ENCODE measurements at places on chromosomes 2 and 18.
A peak's percentile ranks its signal among the peaks of the same experiment; 100 is the strongest.

- DNase-seq: no peak
Measured at GRCh38 chr2:114400890-114401289, 41.6 kb upstream of the DPP10 start.

- DNase-seq: no peak
Measured at GRCh38 chr2:119784876-119785275, 25.2 kb downstream of the PTPN4 start.

DNA sequence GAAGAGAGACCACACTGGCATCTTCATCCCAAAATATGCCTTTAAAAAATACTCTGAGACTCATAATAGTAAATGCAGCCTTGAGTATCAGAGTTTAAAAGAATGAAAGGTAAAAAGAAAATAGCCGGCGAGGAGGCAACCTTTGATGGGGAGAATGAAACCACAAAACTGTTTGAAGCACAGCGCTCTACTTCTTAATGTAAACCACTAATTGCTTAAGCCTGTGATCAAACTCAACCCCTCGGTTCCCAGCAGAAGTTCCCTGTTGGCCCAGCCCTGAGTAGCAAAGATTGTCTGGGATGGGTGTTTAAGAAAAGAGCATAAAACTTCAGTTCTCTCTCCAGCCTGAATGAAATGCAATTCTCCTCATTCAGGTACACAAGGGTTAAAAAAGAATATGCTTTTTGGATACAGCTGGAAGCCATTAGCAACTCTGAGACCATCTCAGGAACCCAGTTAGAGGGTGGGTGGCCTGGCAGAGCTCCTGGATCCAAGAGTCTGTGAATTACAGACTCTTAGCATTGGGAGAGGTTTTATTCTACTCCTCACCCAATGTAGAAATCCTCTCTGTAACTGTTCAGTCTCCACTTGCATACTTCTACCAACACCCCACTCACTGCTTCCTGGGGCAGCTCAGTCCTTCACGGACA is 44.8 kb downstream of the VIT start:
- peak; percentile 64 for DNase-seq

DNA sequence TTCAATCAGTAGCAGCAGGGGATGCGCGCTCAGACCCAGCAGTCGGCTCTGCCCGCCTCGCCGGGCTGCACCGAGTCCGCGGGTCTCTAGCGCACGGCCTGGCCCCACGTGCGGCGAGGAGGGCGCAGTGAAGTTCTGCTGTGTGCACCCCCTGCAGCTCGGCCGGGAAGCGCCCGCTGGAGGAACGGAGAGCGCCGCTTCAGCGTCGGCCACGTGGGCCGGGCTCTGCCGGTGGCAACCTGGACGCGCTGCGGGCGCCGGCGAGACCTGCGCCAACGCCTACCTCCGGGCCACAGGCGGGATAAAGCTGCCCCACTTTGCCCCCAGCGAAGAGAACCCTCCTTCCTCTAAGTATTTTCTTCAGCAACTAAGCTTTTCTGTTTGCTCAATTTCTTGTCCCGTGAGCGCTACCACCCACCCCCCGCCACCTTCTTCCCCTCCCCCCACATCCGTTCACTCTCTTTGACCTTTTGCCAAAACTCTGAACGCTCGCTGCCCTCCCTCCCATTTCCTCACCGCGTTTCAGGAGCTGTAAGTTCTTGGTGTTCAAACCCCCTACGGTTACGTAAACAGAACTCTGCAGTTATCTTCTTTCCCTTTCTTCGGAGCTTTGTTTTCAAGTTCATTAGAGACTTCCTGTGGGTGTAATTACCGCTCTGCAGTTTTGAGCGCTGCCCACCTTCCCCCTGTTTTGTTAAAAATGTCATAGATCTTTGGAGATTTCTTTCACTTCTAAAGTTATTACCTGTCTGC is 42.6 kb upstream of the EDAR start:
- peak; percentile 46 for DNase-seq

- DNase-seq: no peak
Measured at GRCh38 chr18:46950064-46950656, 32.8 kb downstream of the KATNAL2 start.

DNA sequence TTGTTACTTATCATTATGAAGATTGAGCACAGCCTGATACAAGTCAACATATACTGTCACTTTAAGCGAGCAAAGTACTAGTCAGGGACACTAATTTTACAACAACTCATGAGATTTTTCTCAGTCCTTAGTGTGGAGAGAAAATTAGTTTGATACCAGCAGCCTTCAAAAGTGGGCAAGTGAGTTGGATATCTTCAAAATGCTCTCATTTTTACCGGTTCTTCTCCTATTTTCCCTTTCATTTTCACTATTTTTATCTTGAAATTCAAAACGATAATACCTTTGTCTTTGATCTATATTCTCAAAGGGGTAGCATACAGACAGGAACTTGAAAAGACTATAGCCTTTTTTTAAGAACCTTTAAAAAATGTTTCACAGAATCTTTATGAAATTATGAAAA is 52.0 kb upstream of the UBXN4 start:
- DNase-seq: no peak

GRCh38 chr18:59051470-59052165 is 88.1 kb upstream of the SEC11C start:
- peak; percentile 60 for DNase-seq

Measured in right hindlimb (tissue), 1 donor.